ENCODE measurements at places on chromosomes 12 and 14.
A peak's percentile ranks its signal among the peaks of the same experiment; 100 is the strongest.

DNA sequence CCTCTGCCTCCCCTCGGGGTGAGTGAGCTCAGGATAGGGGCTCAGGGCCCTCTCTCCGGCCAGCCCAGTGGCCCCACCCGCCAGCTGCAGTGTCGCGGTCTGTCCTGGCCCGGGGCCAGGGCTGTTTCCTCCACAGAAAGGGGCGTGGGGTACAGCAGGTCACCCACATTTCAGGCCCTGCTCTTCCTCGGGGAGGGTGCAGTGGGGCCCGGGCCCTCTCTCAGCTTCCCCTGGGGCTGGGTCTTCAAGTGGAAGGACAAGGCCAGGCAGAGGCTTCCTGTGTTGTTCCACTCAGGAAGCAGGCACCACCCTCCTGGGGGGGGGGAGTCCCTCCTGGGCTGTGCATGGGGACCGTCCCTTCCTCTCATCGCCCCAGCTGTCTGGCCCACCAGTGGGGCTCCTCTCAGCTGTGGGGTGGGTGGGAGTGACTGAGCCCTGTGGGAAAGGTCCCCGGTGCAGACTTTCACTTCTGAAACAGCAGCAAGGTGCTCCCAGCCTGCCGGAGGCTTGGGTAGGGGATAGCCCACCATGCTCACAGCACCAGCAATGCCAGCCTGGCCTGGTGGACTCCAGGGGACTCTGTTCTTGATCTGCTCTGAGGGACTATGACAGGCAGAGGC lies 3.7 kb downstream of the GPR132 start:
- H3K27ac ChIP-seq, result peak overlapping the region; percentile 98
- no peaks in the 10 kb centered on the region for H3K36me3 ChIP-seq
- no peaks in the 10 kb centered on the region for H3K27me3 ChIP-seq
- DNase-seq, result peak; percentile 87
- H3K4me1 ChIP-seq, result peaks cover 40% of the 10 kb centered on the region
- H3K4me3 ChIP-seq, result peak overlapping the region; percentile 99

- no peak overlapping the region for H3K4me3 ChIP-seq
- no peaks in the 10 kb centered on the region for H3K27me3 ChIP-seq
- no peaks in the 10 kb centered on the region for H3K4me1 ChIP-seq
Measured at GRCh38 chr14:73091044-73091443, 32.7 kb downstream of the RBM25 start.

- no peak overlapping the region for H3K4me3 ChIP-seq
- H3K36me3 ChIP-seq, result peaks cover 8% of the 10 kb centered on the region
- H3K27me3 ChIP-seq, result no peaks in the 10 kb centered on the region
- no peak for DNase-seq
- H3K4me1 ChIP-seq, result no peaks in the 10 kb centered on the region
Measured at GRCh38 chr12:43976027-43976426, 140.1 kb downstream of the TMEM117 start.

GRCh38 chr12:19826980-19827550 lies 387.8 kb downstream of the AEBP2 start:
- H3K4me3 ChIP-seq, result no peak overlapping the region
- no peak for DNase-seq
- peaks cover 17% of the 10 kb centered on the region for H3K27me3 ChIP-seq
- no peak overlapping the region for H3K27ac ChIP-seq

DNA sequence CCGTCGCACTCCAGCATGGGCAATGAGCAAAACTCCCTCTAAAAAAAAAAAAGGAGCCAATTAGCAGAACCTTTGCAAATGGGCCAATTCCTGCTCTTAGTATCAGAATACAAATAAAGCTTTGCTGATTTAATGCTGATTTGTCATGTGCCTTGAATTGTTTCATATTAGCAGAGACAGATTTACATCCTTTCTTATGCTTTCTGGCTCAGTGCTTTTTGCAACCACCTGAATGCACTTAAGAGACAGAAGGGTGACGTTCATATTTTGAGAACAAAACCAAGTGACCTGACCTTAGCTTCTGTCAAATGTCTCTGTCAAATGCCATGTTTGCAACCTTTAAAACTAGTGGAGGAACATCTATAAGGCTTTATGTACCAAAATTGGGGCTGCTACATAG lies 43.8 kb upstream of the YAF2 start:
- H3K36me3 ChIP-seq, result no peaks in the 10 kb centered on the region
- peaks cover 3% of the 10 kb centered on the region for H3K4me1 ChIP-seq
- DNase-seq, result no peak

GRCh38 chr12:4052691-4053090 lies 179.5 kb upstream of the PARP11 start:
- H3K4me3 ChIP-seq, result no peak overlapping the region
- DNase-seq, result no peak
- peaks cover 15% of the 10 kb centered on the region for H3K27me3 ChIP-seq
- peaks cover 18% of the 10 kb centered on the region for H3K4me1 ChIP-seq
- no peaks in the 10 kb centered on the region for H3K36me3 ChIP-seq
- no peak overlapping the region for H3K27ac ChIP-seq

DNA sequence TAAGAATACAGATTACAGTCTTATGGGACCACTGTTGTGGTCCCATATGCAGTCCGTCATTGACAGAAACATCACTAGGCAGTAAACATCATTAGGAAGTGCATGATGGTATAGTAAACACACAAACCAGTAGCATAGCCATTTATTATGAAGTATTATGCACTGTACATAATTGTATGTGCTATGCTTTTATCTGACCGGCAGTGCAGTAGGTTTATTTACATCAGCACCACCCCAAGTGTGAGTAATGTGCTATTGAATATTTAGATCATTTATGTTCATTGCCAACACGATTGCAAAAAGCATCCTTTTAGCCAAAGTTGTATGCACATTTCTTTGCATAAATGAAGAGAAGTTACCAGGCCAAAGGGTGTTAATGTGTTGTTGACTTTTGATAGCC lies 531.6 kb upstream of the TBX3 start:
- H3K4me3 ChIP-seq, result no peak overlapping the region
- DNase-seq, result no peak
- no peaks in the 10 kb centered on the region for H3K4me1 ChIP-seq
- H3K36me3 ChIP-seq, result no peaks in the 10 kb centered on the region

DNA sequence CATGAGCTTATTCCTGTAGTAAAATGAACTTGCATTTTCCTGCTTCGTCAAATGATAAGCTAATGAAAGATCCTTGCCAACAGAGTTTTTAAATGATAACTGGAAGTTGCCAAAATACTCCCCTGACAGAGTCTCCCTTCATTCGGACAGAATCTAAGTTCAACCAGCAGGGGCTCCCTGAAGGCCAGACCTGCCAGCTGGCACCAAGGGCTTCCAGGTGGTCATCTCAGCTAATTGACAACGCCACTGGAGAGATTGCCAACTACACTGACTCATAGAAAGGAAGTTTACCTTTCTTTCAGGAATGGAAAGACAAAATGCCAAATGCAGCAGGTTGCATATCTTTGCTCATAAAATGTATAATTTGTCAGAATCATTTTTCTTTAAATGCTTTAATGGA lies 462.8 kb downstream of the GXYLT1 start:
- no peak overlapping the region for H3K27ac ChIP-seq
- no peaks in the 10 kb centered on the region for H3K36me3 ChIP-seq
- H3K4me1 ChIP-seq, result no peaks in the 10 kb centered on the region
- no peak overlapping the region for H3K4me3 ChIP-seq
- no peaks in the 10 kb centered on the region for H3K27me3 ChIP-seq
- DNase-seq, result no peak

- DNase-seq, result no peak
- no peak overlapping the region for H3K4me3 ChIP-seq
- H3K27me3 ChIP-seq, result peaks cover 3% of the 10 kb centered on the region
- no peaks in the 10 kb centered on the region for H3K36me3 ChIP-seq
Measured at GRCh38 chr14:36068777-36069534, 107.6 kb downstream of the PTCSC3 start.

- no peak overlapping the region for H3K4me3 ChIP-seq
Measured at GRCh38 chr12:3061059-3061458, 16.1 kb upstream of the TSPAN9 start.

DNA sequence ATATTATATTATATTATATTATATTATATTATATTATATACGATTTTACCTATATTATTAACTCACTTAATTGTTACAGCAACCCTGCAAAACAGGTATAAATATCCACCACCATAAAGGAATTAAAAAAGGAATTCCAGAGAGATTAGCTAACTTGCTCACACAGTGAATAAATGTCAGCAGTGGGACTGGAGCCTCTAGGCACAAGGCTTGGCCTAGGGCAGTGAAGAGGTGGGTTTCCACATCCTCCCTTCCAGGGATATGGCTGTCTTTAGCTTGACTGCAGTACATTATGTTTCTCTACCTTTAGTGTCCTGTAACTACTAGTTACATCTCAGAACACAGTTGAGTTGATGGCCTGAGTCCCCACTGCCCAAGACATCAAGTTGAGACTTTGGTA lies 166.9 kb downstream of the SLC15A5 start:
- no peak overlapping the region for H3K27ac ChIP-seq
- no peak for DNase-seq
- no peaks in the 10 kb centered on the region for H3K4me1 ChIP-seq
- H3K36me3 ChIP-seq, result no peaks in the 10 kb centered on the region
- no peak overlapping the region for H3K4me3 ChIP-seq

DNA sequence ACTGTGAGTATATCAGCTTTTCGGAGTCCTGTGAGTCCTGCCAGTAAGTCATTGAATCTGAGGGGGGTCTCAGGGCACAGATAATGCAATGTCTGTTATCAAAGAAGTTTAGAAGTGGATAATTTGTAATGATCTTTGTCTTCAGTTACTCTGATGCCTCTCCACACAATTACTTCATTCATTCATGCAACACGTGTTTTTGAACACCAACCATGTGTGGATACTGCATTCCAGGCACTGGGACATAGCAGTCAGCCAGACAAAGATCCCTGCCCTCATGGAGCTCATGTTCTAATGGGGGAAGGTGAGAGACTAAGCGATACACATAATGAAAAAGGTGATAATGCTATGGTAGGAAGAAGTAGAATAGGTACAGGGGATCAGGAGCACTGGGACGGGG lies 60.8 kb upstream of the SCN8A start:
- peak overlapping the region; percentile 16 for H3K27ac ChIP-seq
- peaks cover 21% of the 10 kb centered on the region for H3K27me3 ChIP-seq
- no peak overlapping the region for H3K4me3 ChIP-seq
- no peak for DNase-seq

DNA sequence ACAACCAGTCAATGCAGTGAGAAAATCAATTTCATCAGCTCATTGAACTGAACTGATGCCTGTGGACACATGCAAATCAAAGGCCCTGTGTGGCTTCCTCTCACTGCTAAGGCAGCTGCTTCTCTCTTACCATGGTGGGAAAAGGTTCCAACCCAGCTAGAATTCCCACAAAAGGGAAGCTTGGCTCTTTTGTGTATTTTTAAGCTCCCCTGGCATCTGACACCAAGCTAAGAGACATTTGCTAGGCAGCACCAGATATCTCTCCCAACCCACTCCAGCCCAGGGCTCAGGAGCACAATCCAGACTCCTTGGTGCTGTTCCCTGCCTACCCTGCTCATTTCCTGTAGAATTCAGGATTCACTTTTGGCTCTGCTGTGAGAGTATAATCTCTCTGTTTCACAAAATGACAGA lies 129.6 kb downstream of the GXYLT1 start:
- peaks cover 7% of the 10 kb centered on the region for H3K4me1 ChIP-seq
- H3K27ac ChIP-seq, result no peak overlapping the region
- H3K36me3 ChIP-seq, result no peaks in the 10 kb centered on the region
- H3K27me3 ChIP-seq, result peaks cover 12% of the 10 kb centered on the region
- H3K4me3 ChIP-seq, result no peak overlapping the region
- DNase-seq, result no peak

DNA sequence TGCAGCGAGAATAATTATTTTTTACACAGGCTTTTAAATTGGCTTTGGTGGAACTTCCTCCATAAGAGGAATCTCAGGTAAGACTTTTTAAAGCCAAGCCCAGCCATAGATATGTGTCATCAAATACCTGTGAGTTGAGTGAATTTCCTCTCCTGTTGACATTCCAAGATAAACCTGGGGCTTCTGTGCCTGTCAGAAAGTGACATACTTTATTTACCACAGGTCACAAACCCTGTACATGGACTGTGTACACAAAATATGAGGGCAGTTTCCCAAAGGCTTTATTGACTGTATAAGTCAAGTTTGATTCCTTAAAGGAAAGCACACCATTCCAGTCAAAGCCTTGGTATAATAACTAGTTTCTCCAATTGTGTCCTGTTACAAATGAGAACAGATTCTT lies 25.9 kb upstream of the SRSF5 start:
- H3K4me3 ChIP-seq, result no peak overlapping the region
- no peaks in the 10 kb centered on the region for H3K4me1 ChIP-seq
- no peaks in the 10 kb centered on the region for H3K36me3 ChIP-seq
- DNase-seq, result no peak
- no peak overlapping the region for H3K27ac ChIP-seq

DNA sequence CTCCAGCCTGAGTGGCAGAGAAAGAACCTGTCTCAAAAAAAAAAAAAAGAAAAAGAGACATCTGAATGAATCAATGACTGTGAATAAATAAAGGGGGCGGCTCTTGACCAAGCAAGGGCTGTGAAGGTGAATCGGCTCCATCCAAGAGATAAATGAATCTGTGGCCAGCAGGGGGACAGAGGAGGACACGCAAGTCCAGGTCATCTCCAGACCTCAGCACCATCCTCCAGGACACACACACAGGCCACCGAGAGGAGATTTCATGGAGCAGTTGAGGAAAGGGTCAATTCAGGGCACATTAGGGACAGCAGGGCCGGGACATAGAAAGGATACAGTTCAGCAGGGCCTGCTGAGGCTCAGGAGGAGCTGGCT lies 21.6 kb downstream of the TRPV4 start:
- no peaks in the 10 kb centered on the region for H3K27me3 ChIP-seq
- no peaks in the 10 kb centered on the region for H3K36me3 ChIP-seq
- H3K4me3 ChIP-seq, result no peak overlapping the region
- no peak for DNase-seq
- H3K27ac ChIP-seq, result no peak overlapping the region

DNA sequence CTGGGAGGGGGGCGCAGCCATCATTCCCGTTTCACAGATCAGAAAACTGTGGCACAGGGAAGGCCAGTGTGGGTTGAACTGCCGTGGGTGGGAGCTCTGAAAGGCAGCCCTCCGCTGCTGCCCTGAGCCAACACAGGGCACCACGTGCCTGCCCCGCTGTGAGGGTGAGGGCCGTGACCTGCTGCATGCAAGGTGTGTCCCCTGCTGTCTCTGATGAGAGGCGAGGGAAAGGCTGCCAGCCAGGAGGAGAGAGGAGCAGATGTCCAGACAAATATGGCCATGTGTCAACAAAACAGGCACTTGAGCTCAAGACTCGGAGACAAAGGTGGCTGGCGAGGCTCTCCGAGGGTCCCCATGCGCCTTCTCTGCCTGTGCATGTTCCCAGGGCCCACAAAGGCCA lies 108.8 kb downstream of the RBM19 start:
- no peak overlapping the region for H3K27ac ChIP-seq
- no peak for DNase-seq
- peaks cover 11% of the 10 kb centered on the region for H3K4me1 ChIP-seq
- no peaks in the 10 kb centered on the region for H3K36me3 ChIP-seq
- H3K4me3 ChIP-seq, result no peak overlapping the region

Data from natural killer cell treated with Interleukin-12 subunit alpha and Interleukin-12 subunit beta and Interleukin-15 and Interleukin-18, amount 100 ng/mL, for 72 hours (primary cell).